ENCODE measurements at places on chromosomes 3 and 15.
A peak's percentile ranks its signal among the peaks of the same experiment; 100 is the strongest.

DNA sequence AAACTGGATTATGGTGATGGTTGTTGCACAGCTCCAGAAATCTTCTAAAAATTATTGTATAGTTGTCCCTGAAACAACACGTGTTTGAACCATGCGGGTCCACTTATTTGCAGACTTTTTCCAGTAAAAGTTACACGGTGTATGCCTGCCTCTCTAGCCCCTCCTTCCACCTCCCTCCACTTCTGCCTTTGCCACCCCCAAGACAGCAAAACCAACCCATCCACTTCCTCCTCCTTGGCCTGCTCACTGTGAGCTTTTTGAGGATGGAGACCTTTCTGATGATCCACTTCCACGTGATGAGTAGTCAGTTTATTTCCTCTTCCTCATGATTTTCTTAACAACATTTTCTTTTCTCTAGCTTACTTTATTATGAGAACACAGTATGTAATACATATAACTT, 5.4 kb downstream of the CYFIP1 start:
- no peak for DNase-seq

GRCh38 chr3:29279806-29280205, 1.1 kb upstream of the RBMS3 start:
- no peak for DNase-seq

- DNase-seq, result no peak
Measured at GRCh38 chr3:10002951-10003350, 16.3 kb upstream of the EMC3 start.

GRCh38 chr3:54895613-54896012, 32.2 kb downstream of the LRTM1 start:
- DNase-seq, result no peak

GRCh38 chr3:72816862-72817355, 31.3 kb downstream of the SHQ1 start:
- DNase-seq, result no peak

DNA sequence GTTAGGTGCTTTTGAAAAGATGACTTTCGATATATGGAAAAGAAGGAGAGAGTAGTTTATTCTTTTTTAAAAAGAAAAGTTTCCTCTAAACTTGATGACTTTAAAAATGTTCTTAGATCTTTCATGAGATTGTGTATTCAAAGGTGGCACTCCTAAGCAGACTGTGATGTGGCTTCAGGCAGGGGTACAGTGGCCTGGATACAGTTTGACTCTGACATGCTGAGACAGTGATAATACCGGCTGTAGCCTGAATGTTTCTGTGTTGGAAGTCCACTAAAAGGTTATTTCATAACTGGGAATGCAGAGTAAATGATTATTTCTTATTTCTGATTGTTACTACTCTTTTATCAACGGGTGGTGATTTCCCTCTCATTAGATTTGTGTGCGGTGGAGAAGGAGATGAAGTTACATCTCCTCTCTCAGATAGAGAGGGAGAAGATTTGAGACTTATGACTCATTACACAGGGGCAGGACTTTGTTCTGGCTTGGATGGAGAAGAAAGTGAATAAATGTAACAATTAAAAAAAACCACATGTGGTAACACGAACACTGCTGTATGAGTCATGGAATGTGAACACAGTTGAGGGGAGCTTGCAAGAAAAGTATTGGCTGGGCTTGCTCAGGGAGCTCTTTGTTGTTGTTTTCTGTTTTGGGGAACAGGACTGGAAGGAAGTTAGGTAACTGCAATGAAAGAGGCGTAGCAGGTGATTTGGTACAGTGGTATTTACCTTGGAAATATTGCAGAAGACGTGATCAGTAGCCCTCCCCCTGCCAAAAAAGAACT, 21.6 kb downstream of the SPTSSB start:
- no peak for DNase-seq

DNA sequence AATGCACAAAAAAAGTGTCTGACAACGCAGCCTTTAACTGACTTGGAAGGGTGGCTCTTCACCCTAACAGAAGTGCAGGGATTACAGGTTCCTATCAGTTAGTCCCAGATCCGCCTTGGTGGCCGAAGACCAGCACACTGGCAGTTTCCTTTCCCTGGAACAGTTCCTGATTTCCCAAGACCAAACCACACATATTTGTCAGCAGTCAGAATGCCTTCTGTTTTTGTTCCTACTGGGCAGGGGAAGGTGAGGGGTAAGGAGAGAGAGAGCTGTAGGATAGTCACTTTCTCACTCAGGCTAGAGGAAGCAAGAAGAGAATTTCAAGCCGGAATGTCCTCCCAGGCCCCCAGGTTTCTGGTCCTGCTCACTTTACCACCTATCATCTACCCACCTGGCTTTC, 9.2 kb downstream of the CXCR6 start:
- no peak for DNase-seq

- DNase-seq, result no peak
Measured at GRCh38 chr3:71356265-71356664, 227.3 kb downstream of the FOXP1 start.

GRCh38 chr15:90001062-90001682, at the start of gene ZNF710:
Gene ZNF710, plus strand, starts transcription at chr15:90001324. Its CDS starts 65,814 bp downstream, at chr15:90067138.
- peak; percentile 22 for DNase-seq

DNA sequence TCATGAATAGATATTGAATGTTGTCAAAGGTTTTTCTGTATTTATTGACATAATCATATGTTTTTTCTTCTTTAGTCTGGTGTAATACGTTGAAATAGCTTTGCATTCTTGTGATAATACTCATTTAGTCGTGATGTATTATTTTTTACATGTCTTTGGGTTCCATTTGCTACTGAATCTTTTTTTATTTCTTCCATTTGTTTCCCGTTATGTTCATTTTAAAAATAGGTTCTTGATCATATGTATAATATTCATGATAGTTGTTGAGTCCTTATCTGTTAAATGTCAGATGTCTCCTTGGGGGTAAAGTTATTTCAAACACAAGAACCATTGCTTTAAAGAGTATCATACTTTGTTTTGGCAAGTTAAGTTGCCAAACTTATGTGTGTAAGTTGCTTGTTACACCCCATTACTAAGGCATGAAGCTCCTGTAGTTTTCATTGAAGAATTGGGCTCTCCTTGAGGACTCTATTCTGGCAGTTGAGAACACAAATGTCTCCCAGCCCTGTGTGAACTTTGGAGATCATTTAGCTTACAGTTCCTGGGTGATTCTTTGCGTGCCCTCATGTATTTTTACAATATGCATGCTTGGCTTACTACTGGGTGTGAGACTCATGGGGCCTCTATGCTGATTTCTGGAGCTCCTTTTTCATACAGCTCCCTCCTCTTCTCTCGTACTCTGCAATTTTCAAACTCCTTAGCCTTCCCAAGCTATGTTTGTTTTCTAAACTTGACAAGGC, 8.3 kb downstream of the AKAP13 start:
- no peak for DNase-seq

DNA sequence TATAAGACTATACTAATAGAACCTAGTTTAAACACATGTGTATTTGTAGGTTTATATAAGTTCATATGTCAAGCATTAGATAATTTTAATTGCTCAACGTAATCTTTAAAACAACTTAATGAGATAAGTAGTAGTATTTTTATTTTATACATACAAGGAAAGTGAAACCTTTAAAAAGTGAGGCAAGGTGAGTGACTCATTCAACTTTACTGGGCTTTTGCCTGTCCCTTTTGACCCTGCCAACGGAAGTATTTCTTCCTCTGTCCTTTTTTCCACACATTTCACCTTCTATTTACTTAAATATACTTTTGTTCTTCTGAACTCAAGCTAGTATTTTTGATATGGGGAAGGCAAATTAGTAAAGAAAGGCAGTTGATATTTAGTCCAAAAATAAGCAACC, 78.5 kb downstream of the KBTBD8 start:
- no peak for DNase-seq

- no peak for DNase-seq
Measured at GRCh38 chr15:91227766-91228165, 127.7 kb downstream of the SV2B start.

DNA sequence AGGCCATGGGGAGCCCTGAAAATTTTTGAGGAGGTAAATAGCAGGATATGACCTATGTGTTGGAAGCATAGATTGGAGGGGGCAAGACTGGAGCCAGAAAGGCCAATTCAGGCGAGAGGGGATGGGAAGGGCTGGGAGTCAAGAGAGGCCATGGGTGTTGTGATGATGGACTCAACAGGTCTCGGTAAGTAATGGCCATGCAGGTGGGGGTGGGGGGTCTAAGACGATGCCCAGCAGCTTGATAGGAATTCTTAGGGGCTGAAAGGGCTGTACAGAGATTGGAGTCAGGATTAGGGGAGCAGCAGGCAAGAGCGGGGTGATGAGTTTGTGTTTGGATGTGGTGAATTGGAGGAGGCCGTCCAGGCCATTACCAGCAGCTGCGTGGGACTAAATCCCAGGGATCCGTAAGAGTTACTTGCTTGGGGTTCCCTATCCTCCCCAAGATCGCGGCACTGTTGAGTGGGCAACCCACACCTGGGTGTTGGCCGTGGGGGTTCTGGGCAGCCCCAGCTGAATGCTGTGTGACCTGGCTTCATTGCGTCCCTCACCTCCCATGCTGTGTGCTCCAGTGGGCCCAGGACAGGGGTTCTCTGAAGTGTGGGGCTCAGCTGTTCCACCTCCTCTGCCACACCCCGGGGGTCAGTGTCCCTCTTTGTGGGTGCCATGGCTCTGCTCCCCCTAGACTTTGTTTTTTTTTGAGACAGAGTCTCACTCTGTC, 41.8 kb upstream of the CHRNB4 start:
- no peak for DNase-seq

DNA sequence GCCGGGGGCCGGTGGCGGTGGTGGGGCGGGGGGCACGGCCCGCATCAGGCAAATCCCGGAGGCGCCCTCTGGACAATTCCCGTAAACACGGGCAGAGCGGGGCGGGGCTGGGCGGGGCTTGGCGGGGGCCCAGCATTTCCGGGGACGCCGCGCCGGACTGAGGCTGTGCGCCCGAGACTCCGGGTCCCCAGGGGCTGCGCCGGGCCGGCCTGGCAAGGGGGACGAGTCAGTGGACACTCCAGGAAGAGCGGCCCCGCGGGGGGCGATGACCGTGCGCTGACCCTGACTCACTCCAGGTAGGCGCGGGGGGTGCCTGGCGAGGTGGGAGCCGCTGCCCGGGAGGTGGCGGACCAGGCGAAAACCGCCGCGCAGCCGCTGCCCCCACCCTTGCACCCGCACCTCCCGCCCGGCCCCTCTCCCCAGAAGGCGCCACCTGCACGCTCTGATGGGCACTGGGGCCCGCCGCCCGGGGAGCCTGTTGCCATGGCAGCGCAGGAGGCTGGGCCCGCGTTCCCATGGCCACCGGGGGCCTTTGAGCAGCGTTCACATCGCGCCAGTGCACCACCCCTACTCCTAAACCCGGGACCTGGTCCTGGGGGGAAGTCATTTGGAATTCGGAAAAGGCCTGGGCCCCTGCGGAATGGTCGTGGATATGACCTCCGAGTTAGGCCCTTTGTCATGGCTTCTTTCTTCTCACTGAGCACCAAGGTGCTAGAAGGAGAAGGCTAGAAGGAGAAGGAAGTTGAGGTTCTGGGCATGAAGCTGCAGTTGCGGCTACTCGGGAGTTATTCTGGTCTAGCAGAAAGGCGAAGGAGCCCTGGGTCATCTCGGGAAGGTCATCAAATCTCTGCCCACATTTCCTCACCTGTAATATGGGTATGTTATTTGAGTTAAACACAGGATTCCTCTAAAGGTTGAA, 16.1 kb upstream of the SEMA4B start:
- DNase-seq, result peak; percentile 47

- no peak for DNase-seq
Measured at GRCh38 chr3:114428044-114428595, 134.3 kb downstream of the TIGIT start.

GRCh38 chr3:147919496-147919895, 510.3 kb downstream of the ZIC1 start:
- DNase-seq, result no peak

- peak; percentile 95 for DNase-seq
Measured at GRCh38 chr15:78241017-78241416, 6.7 kb upstream of the ACSBG1 start.

GRCh38 chr3:114308830-114309229, 15.0 kb downstream of the TIGIT start:
- DNase-seq, result no peak

DNA sequence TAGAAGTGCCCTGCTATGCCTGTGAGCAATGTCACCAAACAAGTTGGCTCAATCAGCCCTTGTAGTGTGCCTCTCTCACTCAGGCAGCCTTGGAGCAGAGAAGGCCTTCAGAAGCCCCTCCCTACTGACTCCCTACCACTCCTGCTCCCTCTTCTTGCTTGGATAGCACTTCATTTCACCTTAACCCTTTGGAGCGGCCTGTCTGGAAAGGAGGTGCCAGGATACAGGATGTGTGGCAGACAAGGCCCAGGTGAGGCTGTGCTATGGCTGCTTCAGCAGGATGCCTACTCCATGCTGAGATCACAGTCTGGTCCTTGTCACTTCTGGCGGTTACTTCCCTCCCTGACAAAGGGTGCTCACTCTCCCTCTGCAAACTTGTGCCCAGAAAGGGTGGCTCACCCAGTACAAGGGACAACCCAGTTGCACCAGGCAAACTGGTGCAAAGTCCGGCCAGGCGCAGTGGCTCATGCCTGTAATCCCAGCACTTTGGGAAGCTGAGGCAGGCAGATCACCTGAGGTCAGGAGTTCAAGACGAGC, 1.1 kb downstream of the MON1A start:
- DNase-seq, result no peak

- DNase-seq, result no peak
Measured at GRCh38 chr15:45495588-45495987, 27.0 kb downstream of the SLC30A4 start.

DNA sequence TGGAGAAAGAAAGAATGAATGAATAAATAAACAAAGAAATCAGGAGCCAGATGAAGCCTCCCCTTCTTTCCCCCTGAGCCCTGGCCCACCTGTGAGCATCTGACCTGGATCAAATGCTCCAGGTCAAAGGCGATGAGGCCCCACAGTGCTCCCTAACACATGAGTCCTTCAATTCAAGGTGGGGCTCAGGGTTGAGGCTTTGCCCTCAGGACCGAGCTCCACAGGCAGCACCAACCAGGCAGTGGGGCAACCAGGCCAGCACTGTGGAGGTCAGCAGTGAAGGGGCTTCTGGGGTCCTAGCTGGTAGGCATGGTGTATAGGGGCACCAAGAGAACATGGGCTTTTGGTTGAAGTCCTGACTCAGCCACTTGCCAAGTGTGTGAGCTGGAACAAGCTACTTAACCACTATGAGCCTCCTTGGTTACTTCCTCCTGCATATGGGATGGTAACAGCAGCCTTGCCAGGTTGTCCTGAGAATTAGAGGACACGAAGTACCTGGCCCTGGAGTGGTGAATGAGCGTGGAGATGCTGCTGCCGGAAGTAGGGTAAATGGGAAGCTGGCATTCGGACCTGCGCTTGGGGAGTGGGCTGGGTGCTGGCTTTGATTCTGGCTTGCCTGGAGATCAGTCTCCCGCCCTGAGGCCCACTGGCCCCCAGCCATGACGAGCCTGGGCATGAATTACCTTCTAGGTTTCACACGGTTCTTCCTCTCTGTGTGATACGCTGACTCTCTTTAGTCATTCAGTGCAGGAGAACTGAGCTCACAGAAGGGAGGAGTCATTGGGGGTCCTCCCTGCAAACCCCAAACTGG, 10.0 kb upstream of the PAQR5 start:
- DNase-seq, result no peak

DNA sequence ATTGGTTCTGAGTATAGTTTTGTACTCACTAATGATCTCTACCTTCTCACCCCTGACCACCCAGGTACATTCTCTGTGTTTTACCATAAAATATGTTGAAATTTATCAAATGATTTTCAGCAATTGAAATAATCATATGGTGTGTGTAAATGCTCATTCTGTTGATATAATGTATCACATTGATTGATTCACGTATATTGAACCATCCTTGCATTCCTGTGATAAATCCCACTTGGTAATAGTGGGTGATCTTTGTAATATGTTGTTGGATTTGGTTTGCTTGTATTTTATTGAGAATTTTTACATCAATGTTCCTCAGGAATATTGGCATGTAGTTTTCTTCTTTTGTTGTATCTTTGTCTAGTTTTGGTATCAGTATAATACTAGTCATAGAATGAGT, 1497.6 kb downstream of the OTOL1 start:
- no peak for DNase-seq
